Bronchial smooth muscle cell (primary cell): ENCODE measurements at places on chromosomes 1 and 21. TPM values are rescaled to one million over a fixed set of nuclear protein-coding genes. Genes with fewer than 3 reads are reported as not detected.

DEDD gene
- total RNA-seq, result 20.3 and 35.1 TPM in 2 replicates

TMEM125 gene
- not detected in 2 replicates for total RNA-seq

MATN1 gene
- 0.17 TPM in 1 of 2 replicates, not detected in the other for total RNA-seq

SELL gene
- 0.09 and 0.16 TPM in 2 replicates for total RNA-seq

CLCN6 gene
- 10.0 and 11.0 TPM in 2 replicates for total RNA-seq

PRRC2C gene
- 23.3 and 29.2 TPM in 2 replicates for total RNA-seq

KLHDC9 gene
- total RNA-seq, result 2.0 and 2.3 TPM in 2 replicates

GBP1 gene
- 11.0 and 19.7 TPM in 2 replicates for total RNA-seq

SMPDL3B gene
- total RNA-seq, result not detected in 2 replicates

KIF26B gene
- 0.26 and 1.3 TPM in 2 replicates for total RNA-seq

CDC73 gene
- total RNA-seq, result 15.3 and 18.6 TPM in 2 replicates

TCEANC2 gene
- total RNA-seq, result 4.4 and 5.2 TPM in 2 replicates

ZFP69B gene
- 1.6 and 2.0 TPM in 2 replicates for total RNA-seq
